Activated CD4-positive, alpha-beta T cell treated with anti-CD3 and anti-CD28 coated beads, Interleukin-2, amount 10 ng/mL, durations not matched to agents 24 days and 14 days (primary cell): ENCODE measurements at places on chromosomes 1 and 21. TPM values are rescaled to one million over a fixed set of nuclear protein-coding genes. Genes with fewer than 3 reads are reported as not detected.

LCE3D gene
- total RNA-seq = not detected in 2 replicates

CD1C gene
- 0.45 and 0.65 TPM in 2 replicates for total RNA-seq

TAF12 gene
- total RNA-seq = 31.7 and 33.8 TPM in 2 replicates

ECM1 gene
- 1.5 and 2.4 TPM in 2 replicates for total RNA-seq

LCE3E gene
- not detected in 2 replicates for total RNA-seq

NES gene
- 0.05 TPM in 2 replicates for total RNA-seq

RNU1-2 gene
- 1,962 and 2,189 TPM in 2 replicates for total RNA-seq

NPHS2 gene
- total RNA-seq = not detected in 2 replicates

SERINC2 gene
- total RNA-seq = not detected in 2 replicates

SYCP1 gene
- not detected in 2 replicates for total RNA-seq

OR2T35 gene
- not detected in 2 replicates for total RNA-seq

LIPI gene
- total RNA-seq = not detected in 2 replicates

CFH gene
- 0.16 and 0.17 TPM in 2 replicates for total RNA-seq

TNFRSF9 gene
- 30.5 and 30.9 TPM in 2 replicates for total RNA-seq

ANGPTL7 gene
- total RNA-seq = not detected in 2 replicates

CD1D gene
- total RNA-seq = not detected in 2 replicates

ZNF683 gene
- total RNA-seq = not detected in 2 replicates

DNA sequence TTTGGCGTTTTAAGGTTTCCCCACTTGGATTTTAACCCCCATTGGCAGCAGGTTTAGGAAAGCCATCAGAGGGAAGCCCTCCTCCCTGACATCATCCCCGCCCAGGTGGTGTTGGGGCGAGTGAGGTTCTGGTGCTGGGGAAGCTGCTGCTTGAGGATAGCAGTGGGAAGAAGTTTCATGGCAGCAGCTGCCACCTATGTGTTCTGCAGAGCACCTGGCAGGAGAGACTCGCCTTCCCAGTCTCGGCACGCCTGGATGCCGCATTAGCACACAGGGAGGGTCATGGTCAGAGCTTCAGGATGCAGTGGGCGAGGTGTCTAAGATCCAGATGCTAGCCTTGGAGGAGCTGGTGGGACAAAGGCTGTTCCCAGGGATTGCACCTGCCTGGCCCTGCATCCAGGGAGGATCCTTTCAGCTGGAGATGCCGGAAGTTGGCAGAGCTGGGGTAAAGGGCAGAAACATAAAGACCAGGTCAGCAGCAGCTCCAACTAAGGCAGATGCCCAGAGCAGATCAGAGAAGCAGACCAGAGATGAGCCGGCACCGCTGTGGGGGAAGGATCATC lies 33.9 kb downstream of the ABCG1 start:
- DNase-seq = no peak

GRCh38 chr21:37627074-37627473 lies 260.5 kb downstream of the DYRK1A start:
- DNase-seq = no peak

DNA sequence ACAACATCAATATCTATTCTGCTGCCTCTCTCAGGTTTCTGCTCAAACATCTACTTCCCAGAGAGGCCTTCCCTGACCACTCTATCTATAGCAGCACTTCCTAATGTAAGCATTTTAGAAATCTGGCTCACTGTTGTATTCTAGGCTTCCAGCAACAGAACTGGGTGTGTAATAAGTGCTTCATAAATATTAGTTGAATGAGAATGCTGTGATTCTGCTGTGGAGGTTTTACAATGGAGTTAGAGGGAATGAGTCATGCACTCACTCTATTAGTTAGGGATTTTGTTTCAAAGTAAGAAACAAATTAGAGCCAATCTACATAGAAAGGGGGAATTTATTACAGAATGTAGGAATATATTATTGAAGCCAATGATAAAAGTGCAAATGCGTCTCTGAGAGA lies 38.6 kb upstream of the SLC35F3 start:
- no peak for DNase-seq

DNA sequence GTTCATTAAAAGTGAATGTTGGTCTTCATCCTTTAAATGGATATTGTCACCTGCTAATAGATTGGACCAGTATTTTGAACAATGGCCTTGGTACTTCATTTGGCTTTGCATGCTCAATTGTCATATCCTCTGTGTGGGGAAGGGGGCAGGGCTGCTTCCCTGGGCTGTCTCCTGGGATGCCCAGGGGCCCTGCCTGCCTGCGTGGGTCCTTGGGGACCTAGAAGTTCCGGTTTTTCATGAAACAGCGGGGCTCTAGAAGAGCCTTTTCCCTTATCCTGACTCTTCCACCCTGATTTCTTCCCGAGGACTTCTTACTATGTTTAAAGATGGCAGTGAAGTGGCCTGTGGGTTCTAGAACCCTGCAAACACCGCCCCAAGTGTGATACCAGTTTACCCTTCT lies 97.5 kb downstream of the DISC1 start:
- no peak for DNase-seq

GRCh38 chr1:8342325-8342724 lies 24.4 kb downstream of the SLC45A1 start:
- DNase-seq = no peak

GRCh38 chr1:30043256-30043655 lies 680.1 kb downstream of the MATN1 start:
- DNase-seq = no peak

GRCh38 chr1:115839029-115839678 lies 1.8 kb downstream of the NHLH2 start:
- DNase-seq = peak; percentile 61

- no peak for DNase-seq
These were observed 97.7 kb upstream of the JUN start for GRCh38 chr1:58881471-58881994.

- no peak for DNase-seq
These were observed 80.8 kb upstream of the RAB4A start for GRCh38 chr1:229190057-229190575.

DNA sequence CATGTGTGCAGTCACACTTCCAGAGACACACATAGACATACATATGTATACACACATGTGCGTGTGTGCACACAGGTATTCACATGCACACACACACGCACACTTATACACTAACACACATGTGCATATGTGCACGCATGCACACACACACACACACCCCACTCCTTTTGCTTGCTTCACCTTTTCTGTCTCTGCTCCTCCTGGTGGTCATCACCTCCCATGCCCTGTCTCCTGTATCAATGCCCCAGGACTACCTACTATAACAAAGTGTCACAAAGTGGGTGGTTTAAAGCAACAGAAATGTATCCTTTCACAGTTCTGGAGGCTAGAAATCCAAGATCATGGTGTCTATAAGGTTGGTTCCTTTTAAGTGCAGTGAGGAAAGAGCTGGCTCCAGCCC lies 27.4 kb downstream of the ETS2 start:
- no peak for DNase-seq

DNA sequence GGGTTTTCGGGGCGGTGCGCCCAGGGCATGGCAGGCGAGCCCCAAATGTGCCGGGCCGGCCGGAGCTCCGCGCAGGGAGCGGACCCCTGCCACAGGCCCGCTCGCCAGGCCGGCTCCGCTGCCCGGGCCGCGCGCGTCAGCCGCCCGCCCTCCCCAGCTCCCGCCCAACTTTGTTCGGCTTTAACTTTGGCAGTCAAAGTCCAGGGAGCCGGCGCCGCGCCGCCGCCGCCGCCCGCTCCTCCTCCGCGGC lies 488 bp downstream of the SLC35D1 start:
- peak; percentile 86 for DNase-seq

DNA sequence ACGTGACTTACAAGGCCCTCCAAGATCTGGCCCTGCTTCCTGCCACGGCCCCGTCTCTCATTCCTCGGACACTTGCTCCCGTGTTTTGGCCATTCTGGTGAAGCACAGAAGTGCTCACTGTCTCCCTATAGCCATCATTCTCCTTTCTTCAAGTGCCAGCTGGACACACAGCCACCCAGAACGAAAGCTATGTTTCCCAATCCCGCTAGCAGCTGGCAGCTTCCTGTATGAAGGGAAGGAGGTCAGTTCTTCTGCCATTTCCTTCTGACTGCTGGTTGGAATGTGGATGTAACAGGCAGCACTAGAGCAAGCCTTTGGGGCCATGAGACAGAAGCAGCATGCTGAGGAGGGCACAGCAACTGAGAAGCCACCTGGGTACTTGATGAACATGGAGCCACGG lies 82.8 kb downstream of the TGFBR3 start:
- peak; percentile 64 for DNase-seq

GRCh38 chr21:33030633-33031032 lies 4.9 kb downstream of the OLIG2 start:
- no peak for DNase-seq

GRCh38 chr1:41799723-41800122 lies 119.0 kb downstream of the HIVEP3 start:
- DNase-seq = peak; percentile 66

- no peak for DNase-seq
These were observed at the start of gene GPR52 for GRCh38 chr1:174447866-174448530. TSS of gene GPR52 (plus strand) at chr1:174447964. CDS start at chr1:174448112, 148 bp downstream.

- DNase-seq = no peak
These were observed 11.5 kb downstream of the CD58 start for GRCh38 chr1:116559304-116559761.

GRCh38 chr1:203283597-203283996 lies 21.7 kb upstream of the BTG2 start:
- DNase-seq = no peak

DNA sequence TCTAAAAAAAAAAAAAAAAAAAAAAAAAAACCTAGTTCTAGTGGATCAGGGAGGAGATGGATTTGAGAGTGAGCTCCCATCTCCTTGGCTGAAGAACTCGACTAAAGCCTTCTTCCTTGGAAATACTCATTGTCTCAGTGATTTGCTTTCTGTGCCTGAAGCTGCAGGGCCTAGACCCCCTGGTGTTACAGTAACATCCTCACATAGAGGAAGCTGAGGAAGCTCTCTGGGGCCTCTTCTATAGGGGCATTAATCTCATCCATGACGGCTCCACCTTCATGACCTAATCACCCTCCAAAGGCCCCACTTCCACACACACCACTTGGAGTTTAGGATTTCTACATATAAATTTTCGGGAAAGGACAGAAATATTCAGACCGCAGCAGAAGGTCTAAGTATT lies 95.9 kb upstream of the ETS2 start:
- no peak for DNase-seq

DNA sequence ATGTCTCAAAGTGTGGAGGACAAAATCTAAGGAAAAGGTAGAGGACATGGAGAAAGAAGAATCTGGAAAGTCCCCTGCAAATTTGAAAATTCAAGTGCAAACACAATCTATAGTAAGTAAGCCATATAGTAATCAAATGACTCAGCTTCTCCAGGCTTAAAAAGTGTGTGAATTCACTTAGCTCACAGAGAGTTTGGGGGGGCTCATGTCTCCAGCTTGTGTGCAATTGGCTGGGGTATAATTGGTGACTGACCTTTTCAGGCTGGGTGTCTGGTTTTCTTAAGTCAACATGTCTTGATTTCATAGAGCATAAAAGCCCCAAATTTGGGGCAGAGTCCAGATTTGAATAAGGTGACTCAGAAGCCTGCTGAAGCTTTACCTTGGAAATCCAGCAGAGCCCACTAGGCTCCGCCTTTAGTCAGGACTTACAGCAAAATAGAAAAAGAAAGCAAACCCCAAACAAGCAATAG lies 8.6 kb downstream of the CLDN14 start:
- no peak for DNase-seq

DNA sequence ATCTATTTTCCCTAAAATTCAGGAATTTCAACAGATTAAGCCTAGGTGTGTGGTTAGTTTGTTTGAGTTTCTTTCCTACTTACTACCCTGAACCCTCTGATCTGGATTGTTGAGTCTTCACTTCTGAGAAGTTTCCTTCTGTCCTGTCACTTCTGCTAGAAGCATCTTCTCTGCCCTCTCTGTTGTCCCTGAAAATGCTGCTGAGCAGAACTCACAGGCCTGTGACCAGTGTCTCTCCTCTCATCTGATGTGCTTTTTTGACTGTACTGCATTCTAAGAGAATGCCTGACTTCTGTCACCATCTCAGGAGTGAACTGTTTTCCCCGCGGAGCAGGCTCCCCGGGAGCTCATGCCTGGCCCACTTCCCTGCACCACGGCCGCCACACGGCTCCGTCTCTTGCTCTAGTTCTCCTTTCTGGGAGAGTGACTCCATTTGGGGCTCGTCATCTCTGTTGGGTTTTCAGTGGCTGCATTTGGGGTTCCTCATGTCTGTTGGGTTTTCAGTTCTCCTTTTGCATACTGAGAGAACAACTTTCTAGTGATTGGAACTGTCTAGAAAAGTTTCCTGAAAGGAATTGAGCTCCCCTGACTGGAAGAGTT lies 77.9 kb downstream of the POFUT2 start:
- peak; percentile 49 for DNase-seq

DNA sequence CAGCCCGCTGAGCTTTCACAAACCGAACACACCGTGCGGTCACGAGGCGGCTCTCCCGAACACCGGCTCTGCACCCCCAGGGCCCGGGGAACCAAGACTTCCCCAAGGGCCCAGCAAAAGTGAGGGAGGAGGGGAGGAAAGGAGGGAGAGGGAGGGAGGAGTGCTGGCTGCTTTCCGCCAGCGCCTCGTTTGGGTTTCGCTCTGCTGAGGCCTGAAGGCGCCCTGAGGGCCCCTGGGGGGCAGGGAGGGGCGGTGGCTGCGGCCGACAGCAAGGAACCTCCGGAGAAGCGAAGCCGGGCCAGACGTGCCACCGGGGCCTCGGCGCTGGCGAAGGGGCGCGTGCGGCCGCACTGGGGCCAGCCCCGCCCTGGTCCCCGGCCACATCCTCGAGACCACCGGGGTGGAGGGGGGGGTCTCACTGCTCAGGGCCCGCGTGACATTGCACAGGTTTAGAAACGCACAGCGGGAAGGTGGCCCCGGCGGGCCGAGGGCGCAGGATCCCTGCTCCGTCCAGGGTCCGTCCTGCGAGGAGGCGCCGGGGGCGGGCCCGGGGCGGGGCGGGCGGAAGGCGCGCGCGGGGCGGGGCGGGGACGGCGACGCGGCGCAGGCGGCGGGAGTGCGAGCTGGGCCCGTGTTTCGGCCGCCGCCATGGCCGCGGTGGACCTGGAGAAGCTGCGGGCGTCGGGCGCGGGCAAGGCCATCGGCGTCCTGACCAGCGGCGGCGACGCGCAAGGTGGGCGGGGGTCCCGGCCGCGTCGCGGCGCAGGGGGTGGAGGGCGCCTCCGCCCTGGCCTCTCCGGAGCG lies at the start of gene PFKL:
Gene PFKL (plus strand): TSS at position 596 of the 804 bp plus-strand sequence. CDS start 53 bp downstream, at position 649.
- peak; percentile 91 for DNase-seq

DNA sequence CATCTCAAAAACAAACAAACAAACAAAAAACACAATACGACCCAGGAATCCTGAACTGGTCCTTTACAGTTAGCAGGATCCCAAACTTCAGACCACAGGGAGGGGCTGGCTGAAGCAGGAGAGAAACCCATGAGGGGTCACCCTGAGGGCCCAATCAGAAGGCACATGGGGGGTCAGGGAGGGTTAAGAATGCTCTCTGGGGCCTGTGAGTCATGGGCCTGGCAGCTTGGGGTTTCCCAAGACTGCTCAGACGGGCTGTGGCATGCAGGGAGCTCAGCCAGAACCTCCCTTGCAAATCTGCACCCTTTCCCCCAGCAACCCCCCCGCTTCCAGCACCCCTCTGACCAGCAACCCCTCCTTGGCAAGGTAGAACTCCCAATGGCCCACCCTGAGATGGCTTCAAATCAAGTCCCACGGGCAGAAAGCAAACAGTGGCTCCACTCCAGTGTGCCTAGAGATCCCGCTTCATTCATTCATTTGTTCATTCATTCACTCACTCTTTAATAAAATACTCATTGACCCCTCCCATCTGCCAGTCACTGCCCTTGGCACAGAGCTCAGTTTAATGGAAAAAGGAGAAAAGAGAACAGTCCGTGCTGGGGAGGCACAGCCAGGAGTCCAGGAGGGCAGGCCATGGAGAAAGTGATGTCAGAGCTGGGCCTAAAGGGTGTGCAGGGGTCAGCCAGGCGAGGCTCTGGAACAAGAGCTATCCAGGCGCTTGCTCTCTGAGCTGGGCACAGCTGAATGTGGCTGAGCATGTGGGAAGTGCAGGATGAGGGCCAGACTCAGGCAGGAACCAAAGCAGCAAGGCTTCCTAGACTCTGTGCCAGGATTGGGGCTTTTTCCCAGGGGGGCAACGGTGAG lies 8.2 kb downstream of the UQCRHL start:
- DNase-seq = no peak
